ENCODE measurements at places on chromosomes 3 and 15.
A peak's percentile ranks its signal among the peaks of the same experiment; 100 is the strongest.

GRCh38 chr15:97899981-97900380 is 60.5 kb upstream of the ARRDC4 start:
- no peak for DNase-seq

DNA sequence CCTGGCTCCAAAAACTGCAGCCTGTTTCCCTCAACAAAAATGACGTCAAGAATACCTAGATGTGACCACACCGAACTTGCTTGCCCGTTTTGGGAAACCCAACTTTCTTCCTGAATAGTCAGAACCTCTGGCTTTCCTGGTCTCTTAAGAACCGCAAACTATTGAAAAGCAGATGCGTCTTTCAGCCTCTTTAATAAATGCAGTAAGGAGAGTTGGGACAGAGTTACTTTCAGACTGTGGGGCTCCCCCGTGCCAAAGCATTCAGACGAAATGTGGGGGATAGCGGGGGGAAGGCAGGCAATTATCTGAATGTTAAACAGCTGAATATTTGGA is 1.2 kb upstream of the PROK2 start:
- no peak for DNase-seq

- peak; percentile 99 for DNase-seq
Observed at GRCh38 chr3:15646851-15647511, 45.4 kb downstream of the BTD start.

GRCh38 chr3:46370839-46371518 is at the start of gene CCR5:
Gene CCR5 (plus strand): TSS chr3:46370946. CDS start chr3:46372903, 1,957 bp downstream.
- DNase-seq, result no peak

GRCh38 chr15:85865070-85865684 is 70.5 kb upstream of the KLHL25 start:
- DNase-seq, result peak; percentile 36

GRCh38 chr15:67743558-67743957 is 81.8 kb upstream of the SKOR1 start:
- DNase-seq, result no peak

GRCh38 chr3:169528289-169528688 is 135.2 kb downstream of the MECOM start:
- DNase-seq, result no peak

GRCh38 chr3:50264383-50264963 is 4.5 kb upstream of the SEMA3B start:
- DNase-seq, result peak; percentile 94

- no peak for DNase-seq
Observed at GRCh38 chr3:184238246-184238818, 8.9 kb downstream of the VWA5B2 start.

- no peak for DNase-seq
Observed at GRCh38 chr3:144818973-144819372, 847.4 kb downstream of the DIPK2A start.

GRCh38 chr3:44419116-44419922 is 58.2 kb downstream of the ZNF445 start:
- DNase-seq, result no peak

DNA sequence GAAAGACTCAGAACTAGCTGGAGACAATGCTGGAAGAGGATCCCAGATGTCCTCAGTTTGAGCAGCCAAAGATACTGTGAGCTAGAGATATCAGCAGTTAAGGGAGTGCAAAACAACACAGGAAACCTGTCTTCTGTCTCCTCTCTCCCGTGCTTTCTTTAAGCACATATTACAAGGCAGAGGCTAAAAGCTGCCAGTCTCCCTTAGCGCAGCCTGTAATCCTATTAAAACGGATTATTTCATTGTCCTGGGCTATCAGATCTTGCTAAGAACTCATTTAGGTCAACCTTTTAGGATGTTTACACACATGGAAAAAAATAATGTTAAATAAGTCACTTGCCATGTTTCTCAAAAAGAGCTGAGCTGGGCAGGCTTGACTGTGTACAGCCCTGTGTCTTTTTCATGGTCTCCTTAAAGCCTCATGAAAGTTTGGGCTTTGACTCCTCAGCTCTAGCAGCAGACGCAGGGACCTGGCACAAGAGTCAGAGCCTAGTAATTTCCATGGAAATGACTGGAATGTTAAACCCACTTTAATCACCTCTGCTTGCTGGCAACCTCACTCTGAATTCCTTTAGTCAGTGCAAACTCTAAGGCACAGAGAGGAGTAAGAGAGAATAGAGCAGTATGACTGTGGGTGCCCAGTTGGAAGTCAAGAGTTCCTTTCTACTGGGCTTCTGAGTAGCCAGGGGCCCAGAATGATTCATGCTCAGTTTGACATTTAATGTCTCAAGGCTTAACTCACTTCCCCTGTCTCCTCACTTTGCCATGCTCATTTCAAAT is 491.9 kb downstream of the NTRK3 start:
- DNase-seq, result peak; percentile 49

DNA sequence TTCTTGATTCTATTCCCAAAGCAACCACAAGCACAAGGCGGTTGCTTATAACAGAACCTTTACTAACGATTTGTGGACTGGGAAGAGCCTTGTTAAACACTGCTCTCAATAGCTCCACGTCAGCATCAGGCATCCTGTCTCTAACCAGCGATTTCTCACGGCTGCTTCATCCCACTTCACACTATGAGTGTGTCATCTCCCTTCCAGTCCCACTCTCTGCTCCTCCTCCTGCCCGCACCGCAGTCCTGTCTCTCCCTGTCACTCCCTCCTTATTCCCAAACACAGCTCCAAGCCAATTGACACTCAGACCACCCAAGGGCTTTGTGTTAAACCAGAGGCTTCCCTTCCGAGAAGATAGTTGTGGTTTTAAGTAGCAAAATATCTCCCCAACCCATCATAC is 94.8 kb downstream of the ABHD5 start:
- DNase-seq, result no peak

DNA sequence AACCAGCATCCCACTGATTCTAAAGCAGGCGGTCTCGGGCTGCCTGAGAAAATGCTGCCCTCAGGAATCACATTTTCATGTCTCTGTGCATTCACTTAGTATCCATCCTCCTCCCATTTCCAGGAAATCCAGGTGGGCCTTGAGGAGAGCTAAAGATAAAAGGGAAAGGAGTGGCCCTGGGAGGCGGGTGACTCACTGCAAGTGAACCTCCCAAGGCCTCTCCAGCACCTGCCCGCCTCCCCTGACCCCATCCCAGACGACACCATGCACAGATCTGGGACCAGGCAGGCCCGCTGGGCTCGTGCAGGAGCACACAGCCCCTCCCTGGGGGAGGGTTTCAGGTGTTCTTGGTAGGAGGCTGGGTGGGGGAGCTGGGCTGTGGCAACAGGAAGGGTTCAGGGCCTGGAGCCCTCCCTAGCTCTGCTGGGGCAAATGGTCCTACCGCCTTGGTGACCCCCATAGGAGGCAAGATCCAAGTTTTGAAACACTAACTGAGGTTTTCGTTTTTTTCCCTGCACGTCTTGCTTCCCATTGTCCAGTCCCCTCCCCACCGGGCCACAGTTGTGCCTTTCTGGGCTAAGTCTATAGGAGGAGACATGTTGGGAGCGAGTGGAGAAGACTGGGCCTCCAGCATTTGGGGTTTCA is 22.2 kb downstream of the MELTF start:
- no peak for DNase-seq

- no peak for DNase-seq
Observed at GRCh38 chr15:50361756-50362155, 6.8 kb upstream of the GABPB1 start.

DNA sequence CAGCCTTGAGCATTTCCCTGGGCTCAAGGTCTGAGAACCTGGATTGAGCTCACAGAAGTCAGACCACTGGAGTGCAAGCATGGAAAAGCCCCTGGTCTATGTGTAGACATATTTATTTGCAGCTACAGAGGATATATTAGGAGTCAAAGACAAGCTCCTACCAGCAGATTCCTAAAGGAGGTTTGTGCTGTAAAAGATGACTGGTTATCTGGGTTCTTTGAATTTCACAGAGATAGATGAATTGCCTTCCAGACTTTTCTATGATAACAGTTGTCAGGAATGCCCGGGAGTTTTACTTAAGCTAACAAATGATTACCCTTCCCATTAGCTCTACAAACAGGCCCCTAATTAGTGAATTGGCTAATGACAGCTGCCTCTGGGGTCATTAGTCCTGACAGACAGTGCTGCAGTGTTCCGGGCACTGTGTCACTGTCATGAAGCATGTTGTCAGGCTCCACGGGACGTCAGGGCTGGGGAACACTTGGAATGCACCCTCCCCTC is 48.8 kb upstream of the PLXNA1 start:
- peak; percentile 25 for DNase-seq

DNA sequence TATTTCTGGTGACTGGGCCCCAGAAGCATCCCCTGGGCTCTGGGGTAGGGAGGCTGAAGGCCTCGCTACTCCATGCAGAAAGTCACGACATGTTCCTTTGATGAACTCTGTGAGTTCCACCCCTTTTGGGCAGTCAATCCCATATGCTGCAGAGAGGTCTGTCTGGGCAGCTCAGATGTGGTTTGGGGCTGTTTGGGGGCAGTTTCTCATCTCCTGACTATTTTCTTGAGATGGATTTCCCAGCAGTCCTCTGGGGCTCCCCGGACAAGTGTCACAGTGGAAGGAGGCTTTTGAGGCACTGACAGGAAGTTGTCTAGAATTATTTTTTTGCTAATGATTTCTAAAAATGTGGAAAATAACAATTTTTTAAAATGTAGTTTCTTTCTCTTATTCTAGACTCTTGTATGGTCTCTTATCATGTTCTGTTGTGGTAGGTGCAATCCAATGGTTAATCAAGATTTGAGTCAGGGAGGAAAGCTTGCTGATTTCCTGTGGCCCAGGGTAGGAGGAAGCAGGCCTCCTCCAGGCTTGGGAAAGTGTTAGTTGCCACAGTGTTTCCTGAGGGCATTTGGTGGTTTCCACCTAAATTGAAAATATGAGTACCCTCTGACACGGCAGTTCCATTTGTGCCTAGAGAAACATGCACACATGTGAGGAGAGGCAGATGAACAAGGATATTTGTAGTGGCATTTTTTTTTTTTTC is 19.9 kb upstream of the TATDN2 start:
- DNase-seq, result no peak

DNA sequence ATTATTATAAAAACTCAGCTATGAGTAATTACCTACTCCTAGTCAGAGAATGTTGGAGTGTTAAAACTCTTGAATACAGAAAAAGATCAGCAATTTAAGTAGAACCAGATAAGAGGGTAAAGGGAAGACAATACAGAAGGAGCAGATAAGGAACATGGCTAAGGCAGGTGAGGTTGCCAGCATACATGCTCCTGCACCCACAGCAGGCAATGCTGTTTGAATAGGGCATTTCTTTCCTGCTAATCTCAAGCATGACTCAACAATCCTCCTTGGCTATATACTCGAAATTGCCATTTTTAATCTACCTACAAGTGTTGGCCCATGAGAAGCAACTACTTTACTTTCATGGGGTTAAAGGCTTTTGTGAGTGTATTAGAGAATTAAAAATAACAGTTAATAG is 494.5 kb downstream of the DIPK2A start:
- DNase-seq, result no peak

DNA sequence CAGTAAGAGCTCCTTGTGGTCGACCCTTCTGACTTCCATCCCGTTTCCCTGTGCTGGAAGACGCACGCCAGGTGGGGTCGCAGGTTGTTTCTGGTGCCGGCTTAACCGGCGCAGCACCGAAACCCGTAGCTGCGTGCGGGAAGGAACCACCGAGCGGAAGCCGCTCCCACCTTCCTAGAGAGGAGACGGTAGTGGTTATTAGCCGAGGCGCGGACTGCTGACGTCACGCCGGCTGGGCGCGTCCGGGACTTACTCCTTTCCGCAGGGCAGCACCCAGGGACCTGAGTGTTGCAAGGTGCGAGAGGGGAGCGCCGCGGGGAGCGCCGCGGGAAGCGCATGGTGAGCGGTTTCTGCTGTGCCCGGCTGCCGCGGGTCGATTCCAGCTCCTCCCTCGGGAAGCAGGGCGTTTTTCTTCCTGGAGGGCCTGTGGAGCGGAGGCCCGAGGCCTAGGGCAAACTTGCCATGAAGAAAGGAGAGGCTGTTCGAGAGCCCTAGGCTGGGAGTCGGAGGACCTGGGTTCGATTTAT is at the start of gene ZNF501:
ZNF501 (plus strand) TSS at position 252 of the 527 bp plus-strand sequence. CDS start 4,787 bp downstream, outside the sequence.
- peak; percentile 98 for DNase-seq

DNA sequence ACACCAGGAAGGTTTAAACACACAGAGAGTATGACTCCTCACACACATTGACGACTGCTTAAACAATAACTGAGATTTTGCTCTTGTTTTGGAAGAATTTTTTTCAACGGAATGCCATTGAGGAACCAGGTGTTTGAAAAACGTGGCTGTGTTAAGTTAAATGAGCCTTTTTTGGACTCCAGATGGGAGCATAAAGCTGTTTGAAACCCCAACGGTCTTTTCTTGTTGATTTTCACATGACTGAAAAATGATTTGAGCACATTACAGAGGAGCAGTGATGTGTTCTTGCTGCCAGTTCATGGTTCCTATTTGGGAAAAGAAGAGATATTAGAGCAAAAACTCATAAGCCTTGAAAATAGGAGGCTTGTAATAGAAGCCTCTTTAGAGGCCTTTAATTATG is 97.8 kb upstream of the SELENOK start:
- no peak for DNase-seq

DNA sequence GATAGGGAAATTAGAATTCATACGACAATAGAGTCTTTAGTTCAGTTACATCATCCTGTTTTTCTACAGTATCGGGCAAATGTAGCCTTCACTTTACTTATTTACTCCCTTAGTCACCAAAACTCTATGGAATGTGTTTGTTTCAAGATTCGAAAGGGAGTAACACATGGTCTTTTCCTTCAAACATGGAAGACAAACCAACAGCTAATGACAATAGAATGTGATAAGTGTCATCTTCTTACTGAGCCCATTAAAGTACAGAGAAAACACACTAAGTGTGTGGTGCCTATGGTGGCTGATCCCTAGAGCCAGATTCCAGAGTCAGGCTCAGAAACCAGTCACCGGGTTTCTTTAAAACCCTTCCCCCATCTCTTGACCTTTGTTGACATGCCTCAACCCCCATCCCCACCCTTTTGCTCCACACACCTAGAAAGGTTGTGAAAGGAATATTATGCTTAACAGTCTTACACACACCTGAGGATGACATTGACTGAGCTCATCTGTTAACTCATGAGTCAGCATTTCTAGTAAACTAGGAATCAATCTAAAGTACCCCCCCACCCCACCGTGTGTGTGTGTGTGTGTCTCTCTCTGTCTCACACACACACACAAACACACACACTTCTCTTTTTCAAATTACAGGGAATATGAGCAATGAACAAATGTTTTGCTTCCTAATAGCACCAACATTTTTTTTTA is 549.6 kb upstream of the CCDC54 start:
- DNase-seq, result peak; percentile 20

DNA sequence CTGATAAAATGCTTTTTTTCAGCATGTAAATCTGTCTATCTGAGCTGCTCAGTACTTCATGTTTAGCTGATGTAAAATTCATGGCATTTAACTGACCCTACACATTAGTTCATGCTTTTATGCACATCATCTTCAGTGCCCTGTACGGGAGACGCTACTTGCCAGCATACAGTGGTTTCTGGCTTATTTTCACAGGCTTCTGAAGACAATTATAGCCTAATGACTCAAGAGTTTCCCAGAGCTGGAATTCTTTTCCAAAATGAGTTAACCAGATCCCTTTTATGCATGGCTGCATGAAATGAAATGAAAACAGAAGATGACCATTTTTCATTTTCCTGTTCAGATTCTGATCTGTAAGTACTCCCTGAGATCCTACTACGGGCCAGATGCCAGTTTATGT is 1061.5 kb downstream of the ROBO2 start:
- peak; percentile 83 for DNase-seq
